ENCODE measurements at places on chromosomes 6 and 20.

- no peak for DNase-seq
These were observed 9.0 kb upstream of the ZNF292 start for GRCh38 chr6:87146363-87146762.

DNA sequence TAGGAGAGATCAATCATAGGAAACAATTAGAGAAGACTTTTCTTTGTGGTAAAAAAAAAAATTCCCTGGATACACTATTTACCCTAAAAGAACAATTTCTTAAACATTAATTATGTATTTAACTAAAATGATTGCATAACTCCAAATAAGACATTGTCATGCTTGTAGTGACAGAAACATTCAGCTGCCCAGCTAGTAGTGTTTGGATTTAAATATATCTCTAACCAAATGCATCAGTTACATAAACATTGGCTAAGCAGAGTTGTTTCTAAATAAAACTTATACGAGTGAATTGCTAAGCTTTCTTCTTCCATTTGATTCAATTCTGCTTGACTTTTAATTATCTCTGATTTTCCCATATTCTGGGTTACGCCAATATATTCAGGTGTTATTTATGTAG lies 23.7 kb downstream of the MLIP start:
- DNase-seq: no peak

GRCh38 chr6:34663831-34664255 lies 32.7 kb downstream of the ILRUN start:
- no peak for DNase-seq

DNA sequence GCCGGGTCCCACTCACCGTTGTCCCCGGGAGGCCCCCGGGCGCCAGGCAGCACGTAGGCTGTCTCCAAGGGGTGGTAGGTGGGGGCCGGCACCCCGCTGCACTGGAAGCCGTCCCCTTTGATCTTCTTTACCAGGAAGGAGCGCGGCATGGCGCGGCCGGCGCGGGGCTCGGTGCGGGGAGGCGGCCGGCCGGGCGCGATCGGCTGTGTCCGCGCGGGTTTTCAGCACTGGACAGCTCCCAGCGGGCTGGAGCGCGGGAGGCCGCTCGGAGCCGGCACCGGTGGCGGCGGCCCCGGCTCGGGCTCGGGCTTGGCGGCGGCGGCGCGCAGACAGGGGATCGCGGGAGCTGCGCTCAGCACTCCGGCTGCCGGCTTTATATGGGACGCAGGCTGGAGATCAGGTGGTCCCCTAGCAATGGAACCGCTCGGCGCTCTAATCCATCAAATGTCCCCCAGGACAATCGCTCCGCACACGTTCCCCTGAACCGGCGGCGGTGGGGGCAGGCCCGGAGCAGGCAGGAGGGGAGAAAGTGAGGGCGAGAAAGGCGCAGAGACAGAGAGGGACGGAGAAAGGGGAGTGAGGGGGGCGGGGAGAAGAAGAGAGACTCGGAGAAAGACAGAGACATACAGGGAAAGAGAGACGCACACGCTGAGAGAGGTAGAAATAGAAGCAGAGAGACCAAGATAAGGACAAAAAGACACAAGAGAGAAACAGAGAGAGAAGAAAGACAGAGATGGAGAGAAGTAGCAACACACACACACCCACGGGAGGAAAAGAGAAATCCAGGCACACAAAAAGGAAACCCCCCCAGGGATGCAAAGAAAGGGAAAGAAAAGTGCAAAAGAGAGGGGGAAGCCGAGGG lies at the start of gene SCRT2:
TSS of gene SCRT2 (minus strand) at position 350 of the 862 bp plus-strand sequence. CDS start at position 149, 201 bp downstream.
- DNase-seq: peak; percentile 58

DNA sequence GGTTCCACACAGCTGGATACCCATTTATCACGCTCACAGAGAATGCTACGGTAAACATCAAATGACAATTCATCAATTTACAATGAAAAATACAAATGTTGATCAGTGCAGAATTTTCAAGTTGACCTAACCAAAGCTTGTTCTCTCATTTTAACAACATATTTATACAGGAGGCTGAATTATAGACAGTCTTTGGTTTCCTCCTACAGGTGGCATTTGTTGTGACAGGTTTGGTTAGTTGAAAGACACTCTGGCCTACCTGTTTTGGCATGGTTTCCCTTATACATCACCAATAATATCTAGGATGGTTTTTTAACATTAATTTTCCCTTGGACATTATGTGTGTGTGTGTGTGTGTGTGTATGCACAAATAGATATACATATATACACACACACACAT lies 642.5 kb upstream of the MMS22L start:
- DNase-seq: peak; percentile 11
